ENCODE measurements at places on chromosomes 5 and 9. TPM values are rescaled to one million over a fixed set of nuclear protein-coding genes. Genes with fewer than 3 reads are reported as not detected.

The LOX gene
- total RNA-seq: 50.1 TPM

The HAND1 gene
- total RNA-seq: not detected

The CDC20B gene
- total RNA-seq: not detected

The OR1J2 gene
- not detected for total RNA-seq

The MEGF9 gene
- 6.8 TPM for total RNA-seq

The DOCK8 gene
- 13.0 TPM for total RNA-seq

The ABL1 gene
- total RNA-seq: 27.7 TPM

All from skeletal muscle tissue (tissue), 5 donors.